ENCODE measurements at places on chromosomes 7 and 10.

DNA sequence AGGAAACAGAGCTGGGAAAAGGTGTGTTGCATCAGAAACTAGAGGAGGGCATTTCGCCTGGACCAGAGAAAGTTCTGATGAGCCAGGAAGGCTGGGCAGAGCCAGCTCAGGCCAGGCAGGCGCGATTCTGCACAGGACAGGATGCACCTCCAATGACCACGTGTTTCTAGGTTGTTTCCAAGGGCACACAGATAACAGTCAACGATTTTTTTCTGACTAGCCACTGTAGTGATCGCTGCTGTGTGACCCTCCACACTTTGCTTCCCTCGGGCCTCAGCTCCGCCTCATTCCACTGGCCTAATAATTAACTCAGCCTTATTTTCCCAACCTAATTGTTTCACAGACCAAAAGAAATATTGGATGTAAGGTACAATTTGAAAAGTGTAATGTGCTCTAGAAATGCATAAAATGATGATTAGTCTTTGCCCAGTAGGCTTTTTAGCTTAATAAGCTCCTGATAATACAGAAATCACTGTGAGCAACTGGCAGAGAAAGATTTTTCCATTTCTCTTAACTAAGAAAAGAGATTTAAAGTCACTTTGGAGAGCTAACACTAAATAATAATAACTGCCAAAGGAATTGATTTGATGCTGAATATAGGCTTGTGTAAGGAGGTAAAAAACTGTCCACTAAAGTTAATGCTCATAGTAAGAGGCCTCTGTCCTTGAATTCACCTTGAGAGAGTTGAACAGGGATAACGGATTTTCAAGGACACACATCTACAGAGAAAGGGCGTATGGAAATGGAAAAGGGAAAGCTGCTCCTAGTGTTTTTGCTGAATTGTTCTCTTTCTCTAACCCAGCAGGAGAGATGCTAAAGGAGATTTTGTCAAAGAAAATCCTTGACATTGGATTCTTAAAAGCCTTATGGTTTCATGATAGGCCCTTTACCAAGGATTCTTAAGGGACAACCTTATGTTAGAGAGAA lies 291.0 kb upstream of the C7orf33 start:
- no peak for DNase-seq

DNA sequence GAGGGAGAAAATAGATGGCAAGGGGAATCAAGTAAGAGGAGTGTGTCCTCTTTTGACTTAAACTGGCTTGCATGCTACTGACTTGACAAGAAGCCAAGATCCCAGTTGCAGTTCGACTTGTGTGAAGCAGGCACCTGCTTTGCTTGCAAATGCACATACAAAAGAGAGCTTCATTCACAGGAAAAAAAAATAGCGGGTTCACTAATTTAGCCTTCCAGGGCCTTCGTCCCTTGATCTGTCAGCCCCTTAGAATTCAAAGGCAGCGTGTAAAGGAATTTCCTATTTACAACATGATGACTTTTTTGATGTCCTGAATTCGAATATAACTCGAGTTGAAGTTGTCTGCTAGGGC lies 192.1 kb downstream of the CELF2 start:
- DNase-seq = no peak

DNA sequence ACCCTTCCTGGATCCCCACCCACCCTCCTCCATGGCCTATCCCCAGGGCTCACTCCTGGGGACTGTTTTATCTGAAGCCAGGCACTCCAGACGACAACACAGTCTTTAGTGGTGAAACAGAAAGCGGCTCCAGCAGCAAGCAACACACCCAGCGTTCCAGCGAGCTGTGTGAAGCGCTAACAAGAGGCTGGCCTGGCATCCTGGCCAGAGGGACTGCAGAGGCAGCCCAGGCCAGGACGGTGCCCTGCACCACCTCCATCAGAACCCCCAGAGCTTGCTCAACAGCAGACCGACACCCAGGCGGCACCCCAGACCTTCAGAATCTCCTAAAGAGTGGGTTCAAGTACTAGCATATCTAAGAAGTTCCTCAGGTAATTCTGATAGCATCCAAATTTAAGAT lies 2.0 kb upstream of the CPXM2 start:
- DNase-seq = no peak

- no peak for DNase-seq
These were observed 32.3 kb upstream of the CELF2 start for GRCh38 chr10:10985361-10985760.

GRCh38 chr7:17593819-17594419 lies 295.5 kb downstream of the AHR start:
- DNase-seq = no peak

- no peak for DNase-seq
These were observed 4.6 kb downstream of the USP54 start for GRCh38 chr10:73586583-73586984.

DNA sequence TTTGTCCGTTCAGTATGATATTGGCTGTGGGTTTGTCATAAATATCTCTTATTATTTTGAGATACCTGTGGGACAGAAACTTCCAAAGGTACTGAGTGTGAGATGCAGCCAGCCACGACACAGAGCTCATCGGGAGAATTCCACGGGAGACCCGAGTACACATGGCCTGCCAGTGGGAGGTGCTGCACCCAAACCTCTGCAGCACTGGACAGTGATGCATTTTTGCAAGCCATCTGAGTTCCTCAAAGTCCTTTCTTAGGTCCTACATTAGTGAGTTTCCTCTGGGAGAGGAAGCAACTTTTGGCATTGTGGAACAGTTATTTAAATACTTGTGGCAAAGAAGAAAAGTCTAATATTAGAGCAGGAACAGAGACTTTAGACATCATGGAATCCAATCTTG lies 77.5 kb downstream of the ARID5B start:
- DNase-seq = no peak
